Thyroid gland (tissue), 4 donors: ENCODE measurements at places on chromosomes 5 and 9. TPM values are rescaled to one million over a fixed set of nuclear protein-coding genes. Genes with fewer than 3 reads are reported as not detected.

DNA sequence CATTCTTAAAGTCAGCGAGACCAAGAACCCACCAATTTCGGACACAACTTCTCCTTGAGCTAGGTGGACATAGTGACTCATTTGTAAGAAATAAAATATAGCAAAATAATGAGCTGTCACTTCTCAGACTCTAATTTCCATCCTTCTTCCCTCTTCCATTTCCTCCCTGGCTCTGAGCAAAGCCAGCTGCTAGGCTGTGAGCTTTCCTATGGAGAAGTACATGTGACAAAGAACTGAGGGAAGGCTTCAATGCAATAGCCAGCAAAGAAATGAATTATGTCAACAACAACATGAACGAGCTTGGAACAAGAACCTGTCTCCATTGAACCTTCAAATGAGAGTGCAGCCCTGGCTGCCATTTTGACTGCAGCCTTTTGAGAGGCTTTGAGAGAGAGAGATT, 25.9 kb upstream of the SELENOP start:
- no peak for DNase-seq

GRCh38 chr5:157548513-157549282, 26.9 kb downstream of the ADAM19 start:
- DNase-seq, result no peak

The SARDH gene
- total RNA-seq, result not detected

The PCDHGB4 gene
- total RNA-seq, result 10.5 TPM

- DNase-seq, result no peak
Measured at GRCh38 chr9:84101964-84102632, 121.5 kb downstream of the RMI1 start.

DNA sequence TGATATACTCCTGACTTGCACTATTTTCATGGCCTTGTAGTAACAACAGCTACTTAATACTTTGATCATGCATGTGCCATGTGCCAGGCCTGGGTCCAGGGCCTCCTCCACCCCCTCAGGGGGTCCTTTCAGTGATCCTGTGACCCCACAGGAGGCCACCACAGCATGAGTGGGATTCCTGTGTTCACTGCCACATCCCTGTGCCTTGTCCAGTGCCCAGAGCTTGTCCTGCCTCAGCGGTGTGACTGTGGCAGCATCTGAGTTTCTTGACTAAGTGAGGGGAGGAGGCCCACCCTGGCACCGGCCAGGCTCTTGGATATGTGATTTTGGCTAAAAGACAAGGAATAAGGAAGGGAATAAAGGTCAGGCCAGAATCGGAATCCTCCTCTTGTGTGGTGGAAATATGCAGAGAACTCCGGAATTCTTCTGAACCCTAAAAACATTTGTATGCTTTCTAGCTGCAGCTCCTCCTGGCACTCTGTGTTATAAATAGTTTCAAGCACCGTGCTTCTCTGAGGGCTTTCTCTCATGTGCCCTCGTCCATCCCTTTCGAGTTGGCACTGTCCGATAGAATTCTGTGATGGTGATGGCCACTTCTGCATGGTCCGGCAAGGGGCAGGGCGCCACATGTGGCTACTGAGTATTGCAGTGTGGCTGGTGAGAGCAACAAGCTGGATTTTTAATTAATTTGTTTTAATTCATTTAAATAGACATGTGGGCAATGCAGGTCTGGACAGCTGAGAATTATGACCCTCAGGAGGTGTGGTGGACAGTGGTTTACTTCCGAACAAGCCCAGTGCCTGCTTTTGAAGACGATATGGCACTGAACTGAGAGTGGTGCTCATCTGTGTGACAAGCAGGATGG, 31.8 kb downstream of the TENT4A start:
- DNase-seq, result no peak

The NRARP gene
- 10.2 TPM for total RNA-seq

DNA sequence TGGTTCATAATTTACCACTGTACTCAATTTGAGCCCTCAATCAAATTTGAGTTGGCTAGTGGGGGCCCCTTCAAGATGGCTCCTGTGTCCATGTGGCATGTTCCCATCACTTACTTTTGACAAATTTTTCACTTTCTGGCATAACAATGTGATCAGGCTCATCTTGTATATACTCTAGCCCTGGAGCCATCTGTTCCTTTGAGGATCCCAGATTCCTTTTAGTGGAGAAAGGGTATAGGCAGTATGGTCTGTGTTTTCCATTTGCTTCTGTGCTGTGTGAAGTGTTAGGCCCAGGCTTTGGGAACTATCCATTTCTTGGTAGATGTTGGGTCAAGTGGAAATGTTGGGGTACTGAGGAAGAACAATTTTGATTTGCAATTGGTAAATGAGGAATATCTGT, 45.7 kb downstream of the SH3GL2 start:
- no peak for DNase-seq

- DNase-seq, result no peak
Measured at GRCh38 chr9:35342221-35342958, 147.5 kb upstream of the RUSC2 start.

The CXXC5 gene
- total RNA-seq, result 52.3 TPM

- no peak for DNase-seq
Measured at GRCh38 chr5:86500947-86501346, 116.8 kb upstream of the COX7C start.

GRCh38 chr9:87620731-87621322, 105.1 kb upstream of the CTSL start:
- DNase-seq, result peak; percentile 80

DNA sequence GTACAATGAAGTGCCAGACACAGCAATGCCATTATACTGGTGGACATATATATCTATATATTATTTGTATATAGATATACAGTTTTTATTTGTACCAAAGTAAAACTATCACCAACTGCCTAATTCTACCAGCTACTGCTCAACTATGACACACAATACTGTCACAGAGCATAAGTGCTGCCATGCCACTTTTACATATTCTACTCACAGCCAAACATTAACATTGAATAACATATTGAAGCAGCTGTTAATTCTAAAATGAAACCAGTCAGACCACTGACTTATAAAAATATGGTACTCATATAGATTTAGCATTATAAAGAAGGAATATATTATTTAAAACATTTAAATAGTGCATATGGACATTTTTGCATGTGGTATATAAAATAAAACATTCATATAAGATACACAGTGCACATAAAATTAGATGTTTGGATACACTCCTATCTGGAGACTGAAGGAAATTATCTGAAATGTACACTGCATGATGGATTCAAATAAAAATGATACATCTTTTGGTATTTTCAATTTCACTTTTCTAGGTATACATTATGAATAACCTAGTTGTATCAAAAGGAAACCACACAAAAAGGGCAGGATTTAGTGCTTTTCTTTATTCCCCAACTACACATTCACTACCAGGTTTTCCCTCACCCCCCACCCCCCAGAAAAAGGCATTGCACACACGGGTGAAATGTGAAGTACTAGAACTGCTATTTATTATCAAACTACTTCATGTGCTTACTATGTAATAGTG, 48.9 kb downstream of the PKD2L2 start:
- DNase-seq, result no peak

DNA sequence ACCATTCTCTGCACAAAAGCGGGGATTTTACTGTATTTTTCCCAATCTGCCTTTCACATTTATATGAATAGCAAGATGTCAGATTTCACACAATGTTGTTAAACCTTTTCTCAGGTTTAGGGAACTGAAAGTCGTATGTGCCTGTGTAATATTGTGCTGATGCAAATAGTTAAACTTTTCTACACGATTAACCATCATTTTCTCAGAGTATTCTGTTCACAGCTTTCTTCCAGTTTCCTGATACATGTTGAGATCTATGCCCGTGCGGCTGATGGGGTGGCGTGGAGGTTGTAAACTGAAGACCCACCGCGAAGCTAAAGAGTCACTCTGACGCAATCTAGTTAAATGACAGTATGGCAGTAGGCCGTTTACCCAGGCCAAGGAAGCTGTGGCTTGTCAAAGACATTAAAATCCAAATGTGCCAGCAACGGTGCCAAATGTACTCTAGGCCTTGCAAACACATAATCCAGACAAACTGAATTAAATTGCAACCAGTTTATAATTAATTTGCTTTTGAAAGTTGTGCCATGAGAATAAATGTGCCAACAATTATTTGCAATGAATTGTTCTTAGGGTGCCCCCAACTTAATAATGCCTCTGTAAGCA, 145.7 kb downstream of the EBF1 start:
- no peak for DNase-seq

The SLC45A2 gene
- not detected for total RNA-seq

The SLC24A2 gene
- total RNA-seq, result not detected

DNA sequence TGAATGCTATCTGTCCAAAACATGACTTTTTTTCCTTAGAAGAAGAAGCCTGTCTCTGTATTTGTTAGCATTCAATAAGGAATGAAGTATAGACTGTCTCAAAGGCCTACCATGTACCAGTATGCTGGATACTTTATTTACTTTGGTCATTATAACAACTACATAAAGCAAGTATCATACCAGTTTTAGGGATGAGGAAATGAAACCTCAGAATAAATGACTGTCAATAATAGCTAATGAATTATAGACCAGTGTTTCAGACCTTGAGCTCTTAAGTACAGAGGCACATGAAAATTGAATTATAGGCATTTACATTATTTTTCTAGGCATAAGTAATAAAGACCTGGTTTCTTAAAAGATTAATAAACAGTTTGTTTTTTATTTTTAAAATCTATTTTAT, 166.4 kb upstream of the TLX3 start:
- no peak for DNase-seq

GRCh38 chr9:36121971-36122370, 14.6 kb upstream of the GLIPR2 start:
- no peak for DNase-seq

DNA sequence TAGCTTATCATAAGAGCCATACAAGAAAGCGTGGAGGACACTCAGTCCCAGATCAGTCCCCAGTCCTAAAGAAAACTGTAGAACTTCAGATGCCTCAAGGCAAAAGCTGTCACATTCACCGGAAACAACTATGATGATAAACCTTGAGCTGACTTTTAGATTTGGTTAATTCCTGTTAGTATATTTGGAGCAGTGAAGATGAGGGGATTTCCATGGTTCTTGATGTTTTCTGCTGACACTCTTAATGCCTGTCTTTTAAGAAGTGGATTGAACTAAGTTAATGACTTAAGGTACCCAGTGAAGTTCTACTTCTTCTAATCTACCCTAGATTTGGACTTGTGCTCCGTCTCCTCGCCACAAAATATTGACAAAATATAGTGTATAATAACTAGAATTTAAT, 355.0 kb downstream of the EBF1 start:
- no peak for DNase-seq

DNA sequence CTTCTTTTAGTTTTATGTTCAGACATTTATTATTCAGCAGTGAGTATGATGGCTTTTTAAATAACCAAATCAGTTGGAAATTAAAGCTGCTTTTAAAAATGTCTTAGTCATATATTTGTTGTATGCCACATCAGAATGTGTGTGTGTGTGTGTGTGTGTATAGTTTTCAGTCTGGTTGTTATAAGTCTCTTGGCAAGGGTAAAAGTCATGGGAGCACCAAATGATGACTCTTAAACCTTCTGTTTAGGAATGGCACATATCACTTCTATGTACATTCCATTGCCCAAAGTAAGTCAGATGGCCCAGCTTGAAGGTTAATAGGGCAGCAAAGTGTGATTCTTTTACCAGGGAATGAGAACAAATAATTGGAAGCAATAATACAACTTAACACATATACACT, 135.9 kb downstream of the RNF180 start:
- DNase-seq, result no peak

The MARCOL gene
- not detected for total RNA-seq

DNA sequence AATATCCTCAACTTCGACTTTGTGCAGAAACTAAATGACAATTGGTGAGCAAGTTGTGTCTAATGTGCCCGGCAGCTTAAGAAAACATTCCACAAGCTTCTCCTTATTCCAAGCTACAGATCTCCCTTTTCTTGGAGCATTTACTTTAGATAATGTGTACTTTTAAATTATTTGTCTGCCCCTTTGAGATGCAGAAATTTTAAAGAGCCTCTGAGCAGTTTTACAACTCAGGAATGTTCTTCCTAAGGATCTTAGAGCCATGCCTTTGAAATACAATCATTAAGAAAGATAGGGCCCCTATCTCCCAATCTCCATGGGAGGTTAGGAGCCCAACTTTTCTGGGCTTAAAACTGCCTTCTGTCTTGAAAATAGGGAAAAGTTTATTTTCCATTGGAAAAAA, 723.7 kb upstream of the COX7C start:
- DNase-seq, result no peak
